ENCODE measurements at places on chromosomes 4 and X.

GRCh38 chrX:66920296-66920695 lies 281.4 kb upstream of the EDA2R start:
- DNase-seq: no peak

DNA sequence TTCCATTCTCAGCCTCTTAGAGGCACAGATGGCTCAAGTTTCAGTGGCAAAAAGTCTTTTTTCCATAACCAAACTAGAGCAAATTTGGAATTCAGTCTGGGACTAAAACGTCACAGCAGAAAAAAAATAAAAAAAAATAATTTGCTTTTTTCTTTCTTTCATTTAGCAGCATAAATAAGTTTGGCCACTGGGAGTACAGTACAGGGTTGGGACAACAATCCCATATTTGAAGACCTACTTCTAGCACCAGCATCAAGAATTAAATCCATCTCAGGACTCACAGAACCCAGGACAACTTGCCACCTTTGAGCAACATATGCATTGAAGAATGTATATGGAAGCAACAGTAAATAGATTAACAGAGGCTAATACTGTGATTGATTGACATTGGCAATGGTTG lies 214.0 kb downstream of the FBXW7 start:
- no peak for DNase-seq

DNA sequence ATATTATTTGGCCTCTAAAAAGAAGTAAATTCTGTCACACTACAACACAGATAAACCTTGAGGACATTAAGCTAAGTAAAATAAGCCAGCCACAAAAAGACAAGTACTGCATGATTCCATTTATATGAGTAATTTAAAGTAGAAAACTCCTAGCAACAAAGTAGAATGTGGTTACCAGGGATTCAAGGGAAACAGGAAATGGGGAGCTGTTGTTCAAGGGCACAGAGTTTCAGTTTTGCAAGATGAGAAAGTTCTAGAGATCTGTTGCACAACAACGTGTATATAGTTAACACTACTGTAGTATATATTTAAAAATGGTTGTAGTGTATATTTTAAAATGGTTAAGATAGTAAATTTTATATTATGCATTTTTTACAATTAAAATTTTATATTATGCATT lies 25.4 kb downstream of the SEC31A start:
- DNase-seq: peak; percentile 68

GRCh38 chrX:52015794-52016193 lies 53.2 kb downstream of the MAGED4B start:
- DNase-seq: no peak

DNA sequence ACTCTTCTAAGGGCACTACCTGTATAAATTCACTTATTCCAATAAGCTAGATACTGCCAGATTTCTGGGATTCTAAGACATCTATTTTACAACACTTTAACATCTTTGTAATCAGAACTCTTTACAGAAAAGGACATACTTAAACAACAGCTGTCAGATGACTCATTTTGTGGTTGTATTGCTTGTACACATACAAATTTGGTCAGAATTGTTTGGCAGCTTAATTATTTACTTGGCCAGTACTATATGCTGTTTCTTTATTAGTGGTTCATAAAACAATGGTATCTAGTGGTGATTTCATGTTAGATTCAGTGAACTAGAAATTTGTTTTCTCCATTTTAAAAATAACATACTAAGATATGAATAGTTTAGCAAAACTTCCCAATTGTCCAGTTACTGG lies 27.2 kb downstream of the PALLD start:
- no peak for DNase-seq

- no peak for DNase-seq
Measured at GRCh38 chrX:10028283-10029104, 61.3 kb downstream of the CLDN34 start.

GRCh38 chr4:173802662-173803022 lies 272.6 kb upstream of the HAND2 start:
- no peak for DNase-seq

- no peak for DNase-seq
Measured at GRCh38 chr4:8585186-8585585, 5.0 kb downstream of the GPR78 start.

DNA sequence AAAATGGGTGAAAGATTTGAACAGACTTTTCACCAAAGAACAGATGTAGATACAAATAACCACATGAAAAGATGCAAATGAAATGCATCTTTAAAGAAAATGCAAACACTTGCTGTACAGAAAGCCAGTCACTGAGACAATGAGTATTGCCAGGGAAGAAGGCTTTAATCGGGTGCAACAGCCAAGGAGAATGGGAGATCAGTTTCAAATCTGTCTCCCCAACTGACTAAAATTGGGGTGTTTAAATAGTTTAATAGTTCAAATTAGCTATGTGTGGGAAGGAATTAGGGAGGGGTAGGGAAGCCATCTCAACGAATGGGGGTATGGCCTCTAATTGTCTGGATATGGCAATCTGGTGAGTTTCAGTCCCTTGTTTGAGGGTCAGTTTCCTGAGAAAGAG lies 295.4 kb downstream of the PTTG2 start:
- no peak for DNase-seq

- DNase-seq: peak; percentile 60
Measured at GRCh38 chrX:53312946-53313727, 31.8 kb upstream of the IQSEC2 start.

DNA sequence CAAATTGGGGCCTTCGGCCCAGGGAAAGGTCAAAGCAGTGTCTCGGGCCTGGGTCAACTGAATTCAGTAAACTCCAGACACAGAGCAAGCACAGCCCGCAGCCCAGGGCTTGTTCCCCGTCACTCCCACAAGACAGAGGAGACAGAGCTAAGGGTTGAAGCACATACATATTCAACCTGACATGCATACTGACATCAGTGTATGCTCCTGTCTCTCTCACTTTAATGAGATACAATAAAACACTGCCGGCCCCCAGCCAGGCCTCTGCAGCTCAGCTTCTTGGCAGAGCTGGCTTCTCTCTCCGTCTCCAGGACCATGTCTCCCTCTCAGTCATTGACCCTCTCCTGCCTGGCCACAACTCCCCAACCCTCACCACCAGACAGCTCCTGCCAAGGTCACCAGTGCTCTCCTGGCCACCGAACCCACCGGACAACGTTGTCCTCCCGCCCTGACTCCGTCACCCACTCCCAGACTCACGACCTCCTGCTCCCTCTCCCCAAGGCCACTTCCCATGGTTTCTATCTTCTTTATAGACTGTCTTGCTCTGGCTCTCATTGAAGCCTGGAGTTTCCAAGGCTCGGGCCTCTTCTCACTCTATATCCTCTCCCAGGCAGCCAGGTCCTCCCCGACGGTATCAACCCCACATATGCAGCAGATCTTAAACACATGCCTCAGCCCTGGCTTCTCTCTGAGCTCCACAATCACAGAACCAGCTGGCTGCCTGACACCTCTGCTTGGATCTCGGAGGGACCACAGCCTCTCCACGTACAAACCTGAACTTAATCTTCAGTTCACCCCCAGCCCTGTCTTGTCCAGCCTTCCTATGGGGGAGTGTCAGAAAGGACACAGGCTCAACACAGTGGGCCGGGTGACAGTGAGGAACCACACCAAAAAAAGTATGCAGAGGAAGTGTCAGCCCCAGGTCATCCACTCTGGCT lies 67.7 kb upstream of the C4orf50 start:
- DNase-seq: no peak

GRCh38 chr4:144399927-144400326 lies 246.0 kb upstream of the HHIP start:
- no peak for DNase-seq

DNA sequence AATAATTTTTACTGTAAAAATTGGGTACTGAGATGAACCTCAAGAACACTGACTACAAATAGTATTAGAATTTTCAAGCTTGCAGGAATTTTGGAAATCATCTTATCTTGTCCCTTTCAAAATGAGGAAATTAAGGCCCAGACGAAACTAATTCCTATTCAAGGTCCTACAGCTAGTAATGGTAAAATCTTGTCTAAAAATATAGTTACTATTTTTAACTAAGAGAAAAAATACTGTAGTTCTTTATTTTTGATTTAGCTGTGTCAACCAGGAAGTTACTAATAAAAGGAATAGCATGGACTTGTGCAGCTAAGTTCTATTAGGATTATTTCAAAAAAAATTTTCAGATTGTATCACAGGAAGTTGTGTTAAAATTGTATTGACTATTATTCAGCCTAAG lies 12.7 kb downstream of the PRIMPOL start:
- no peak for DNase-seq

DNA sequence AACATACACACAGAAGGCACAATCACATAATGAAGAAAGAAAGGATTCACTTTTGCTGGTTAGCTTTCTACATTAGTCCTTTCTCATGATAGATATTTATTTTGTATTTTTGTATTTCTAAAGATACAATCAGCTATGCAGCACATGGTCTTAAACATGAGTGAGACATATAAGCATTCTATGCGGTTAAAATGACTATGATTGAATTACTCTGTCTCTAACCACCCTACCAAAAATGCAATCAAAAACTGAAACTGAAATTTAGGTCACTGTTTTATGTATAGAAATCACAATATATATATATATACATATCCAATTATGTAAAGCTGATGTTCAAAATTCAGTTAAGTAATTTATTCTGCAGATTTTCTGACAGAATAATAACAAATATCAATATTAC lies 21.9 kb downstream of the CXXC4 start:
- DNase-seq: no peak

GRCh38 chr4:38090455-38091246 lies 130.5 kb downstream of the PTTG2 start:
- DNase-seq: no peak

Measured in CD4-positive, alpha-beta T cell treated with Interleukin-4 for 1 hour (primary cell).